Gastrocnemius medialis (tissue), 4 donors: ENCODE measurements at places on chromosomes 5 and 9.

GRCh38 chr9:84838879-84839278 lies 169.3 kb downstream of the NTRK2 start:
- no peak overlapping the region for H3K27ac ChIP-seq
- no peaks in the 10 kb centered on the region for H3K27me3 ChIP-seq
- H3K4me3 ChIP-seq, result no peak overlapping the region
- H3K4me1 ChIP-seq, result no peaks in the 10 kb centered on the region

- no peak for DNase-seq
- no peaks in the 10 kb centered on the region for H3K4me1 ChIP-seq
Measured at GRCh38 chr9:84271921-84272556, 68.5 kb downstream of the SLC28A3 start.

DNA sequence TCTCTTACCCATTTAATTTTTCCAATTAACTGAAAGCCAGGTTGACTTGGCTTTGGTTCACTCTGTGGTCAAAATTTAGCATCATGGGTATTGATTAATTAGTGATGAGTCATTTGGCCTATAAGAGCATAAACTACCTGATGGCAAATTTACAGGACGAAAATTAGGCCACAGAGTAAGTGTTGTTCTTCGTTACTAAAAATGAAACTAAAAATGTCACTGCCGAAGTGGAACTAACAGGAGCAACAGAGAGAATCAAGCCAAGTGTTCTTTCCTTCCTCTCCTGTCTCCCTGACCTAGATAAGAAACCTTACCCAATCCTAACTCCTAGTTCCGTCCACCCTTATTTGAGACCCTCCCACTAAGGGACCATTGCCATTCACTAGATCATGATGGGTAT lies 176.9 kb downstream of the RAB3C start:
- H3K4me3 ChIP-seq, result no peak overlapping the region
- H3K4me1 ChIP-seq, result peaks cover 7% of the 10 kb centered on the region
- DNase-seq, result no peak
- H3K27me3 ChIP-seq, result no peaks in the 10 kb centered on the region
- no peaks in the 10 kb centered on the region for H3K36me3 ChIP-seq

DNA sequence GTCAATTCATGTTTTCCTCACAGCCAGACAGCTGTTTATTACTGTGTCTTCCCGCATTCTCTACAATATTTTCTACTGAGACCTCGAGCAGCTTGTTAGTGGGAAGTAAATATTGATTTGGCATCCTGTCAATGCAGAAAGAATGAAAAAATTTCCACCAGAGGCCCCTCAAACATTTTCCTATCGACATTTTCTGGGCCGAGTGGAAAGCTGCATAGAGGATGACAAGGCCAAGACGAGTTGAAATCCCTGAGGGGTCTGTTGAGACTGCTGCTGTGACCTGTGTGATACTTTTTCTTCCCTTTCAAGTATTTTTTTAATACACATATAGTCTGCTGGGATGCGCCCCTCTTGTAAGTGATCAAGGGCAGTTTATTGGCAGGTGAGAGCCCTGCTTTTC lies 91.4 kb upstream of the SH3GL2 start:
- no peak overlapping the region for H3K27ac ChIP-seq
- H3K4me3 ChIP-seq, result no peak overlapping the region
- H3K27me3 ChIP-seq, result no peaks in the 10 kb centered on the region
- DNase-seq, result no peak

DNA sequence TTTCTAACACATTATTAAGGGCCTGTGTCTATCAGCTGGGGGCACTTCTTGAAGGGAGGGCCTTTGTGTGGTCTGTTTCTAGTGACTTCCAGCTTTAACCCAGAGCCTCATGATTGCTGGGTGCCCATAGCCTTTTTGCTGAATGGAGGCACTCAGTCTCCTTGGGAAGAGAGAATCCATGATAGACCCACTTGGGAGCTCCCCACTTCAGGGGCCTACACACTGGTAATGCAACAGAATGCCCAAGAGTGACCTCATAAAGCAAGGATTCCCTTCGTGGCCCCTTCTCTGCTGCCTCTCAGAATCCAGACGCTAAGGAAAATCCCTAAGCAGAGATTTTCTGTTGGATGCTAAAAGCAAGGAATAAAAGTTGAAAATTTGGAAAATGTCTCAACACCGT lies at the start of gene CATSPER3:
Gene CATSPER3, plus strand, starts transcription at position 301 of the 400 bp plus-strand sequence. Its CDS starts 85 bp downstream, at position 386.
- no peak within 1 kb of the TSS for H3K27ac ChIP-seq
- peaks cover 10% of the 10 kb centered on the region for H3K36me3 ChIP-seq
- H3K4me3 ChIP-seq, result no peak within 1 kb of the TSS
- no peaks in the 10 kb centered on the region for H3K27me3 ChIP-seq

DNA sequence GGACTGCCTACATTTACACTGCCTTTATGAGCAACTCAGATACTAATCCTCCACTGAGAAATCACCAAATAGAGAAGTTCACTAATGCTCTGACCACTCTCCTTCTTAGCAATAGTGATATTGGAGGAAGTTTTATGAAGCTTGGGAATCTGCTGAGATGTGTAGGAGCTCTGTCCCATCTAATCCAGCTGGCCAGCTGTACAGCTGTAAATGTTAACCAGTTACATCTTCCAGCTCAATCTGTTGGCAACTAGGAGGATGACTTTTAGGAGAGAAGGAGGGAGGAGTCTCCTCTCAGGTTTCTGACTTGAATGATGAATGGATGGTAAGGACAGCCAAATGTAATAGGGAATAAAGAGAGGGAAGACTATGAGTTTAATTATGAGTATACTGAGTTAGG lies 36.3 kb upstream of the LRRC19 start:
- no peak for DNase-seq
- no peaks in the 10 kb centered on the region for H3K36me3 ChIP-seq
- H3K4me3 ChIP-seq, result no peak overlapping the region
- H3K4me1 ChIP-seq, result no peaks in the 10 kb centered on the region
- H3K27me3 ChIP-seq, result no peaks in the 10 kb centered on the region

DNA sequence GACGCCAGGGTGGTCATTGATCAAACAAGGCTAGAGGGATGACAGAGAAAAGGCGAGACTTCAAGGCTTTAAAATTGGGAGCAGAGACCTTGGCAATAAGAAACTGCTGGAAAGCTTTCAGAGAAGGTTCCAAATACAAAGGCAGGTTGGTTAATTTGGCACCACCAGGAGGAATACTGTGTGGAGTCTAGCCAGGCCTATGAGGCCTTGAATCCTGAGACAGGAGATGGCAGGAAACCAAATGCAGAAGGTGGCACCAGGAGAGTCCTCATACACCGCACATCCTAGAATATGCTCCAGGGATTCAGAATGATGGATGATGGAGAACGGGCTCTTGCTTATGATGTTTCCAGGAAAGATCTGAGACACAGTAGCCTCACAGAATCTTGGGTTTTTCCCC lies 90.0 kb downstream of the MCTP1 start:
- DNase-seq, result no peak
- no peak overlapping the region for H3K4me3 ChIP-seq
- H3K4me1 ChIP-seq, result no peaks in the 10 kb centered on the region
- H3K27ac ChIP-seq, result no peak overlapping the region

DNA sequence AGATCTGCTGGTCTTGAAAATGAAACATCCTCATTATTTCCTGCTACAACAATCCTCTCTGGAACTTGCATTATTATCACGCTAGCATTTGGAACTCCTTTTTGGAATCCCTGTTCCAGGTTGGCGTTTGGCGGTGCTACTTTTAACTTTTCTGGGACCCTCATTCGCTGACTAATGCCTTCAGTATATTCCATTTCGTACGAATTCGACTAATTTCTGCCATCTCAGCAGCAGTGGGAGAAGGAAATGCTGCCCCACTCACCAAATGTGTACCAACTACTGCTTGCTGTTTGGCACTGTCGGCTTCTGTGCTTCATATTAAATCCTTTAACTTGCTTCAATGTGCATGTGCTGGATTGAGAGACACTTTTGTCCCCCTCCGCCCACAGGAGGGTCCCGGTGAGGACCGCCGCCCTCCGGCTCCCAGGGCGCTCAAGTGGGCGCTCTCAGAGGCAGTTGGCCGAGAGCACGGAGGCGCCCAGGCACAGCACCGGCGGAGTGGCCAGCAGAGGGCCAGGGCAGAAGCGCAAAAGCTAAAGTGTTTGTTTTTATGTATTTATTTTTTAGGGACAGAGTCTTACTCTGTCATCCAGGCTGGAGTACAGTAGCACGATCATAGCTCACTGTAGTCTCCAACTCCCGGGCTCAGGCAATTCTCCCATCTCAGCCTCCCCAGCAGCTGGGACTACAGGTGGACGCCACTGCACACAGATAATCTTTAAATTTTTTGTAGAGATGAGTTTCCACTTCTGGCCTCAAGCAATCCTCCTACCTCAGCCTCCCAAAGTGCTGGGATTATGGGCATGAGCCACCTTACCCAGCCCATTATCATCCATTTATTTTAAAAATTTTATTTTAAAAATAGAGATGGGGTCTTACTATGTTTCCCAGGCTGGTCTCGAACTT lies 11.9 kb downstream of the PDE6A start:
- H3K4me1 ChIP-seq, result no peaks in the 10 kb centered on the region
- H3K27ac ChIP-seq, result peak overlapping the region; percentile 53
- H3K4me3 ChIP-seq, result peak overlapping the region; percentile 63

DNA sequence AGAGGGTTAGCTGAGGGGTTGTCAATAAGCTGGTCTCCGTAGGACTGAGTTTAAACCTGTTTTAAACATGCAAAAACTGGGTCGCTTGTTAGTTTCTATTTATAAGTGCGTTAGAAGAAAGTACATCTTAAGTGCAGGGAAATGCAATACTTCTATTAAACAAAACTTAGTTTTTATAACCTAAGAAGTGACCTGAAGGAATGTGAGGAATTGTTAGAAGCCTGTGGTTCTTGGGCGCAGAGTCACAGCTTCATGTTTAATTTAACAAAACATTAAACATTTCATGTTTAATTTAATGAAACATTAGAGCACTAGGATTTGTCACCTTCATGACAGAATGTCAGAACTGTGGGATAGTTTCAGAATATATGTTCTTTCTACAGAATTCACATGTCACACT lies 469.2 kb upstream of the WWC1 start:
- H3K27ac ChIP-seq, result no peak overlapping the region
- no peak for DNase-seq
- H3K27me3 ChIP-seq, result no peaks in the 10 kb centered on the region
